ENCODE measurements at places on chromosomes 13 and 19.
A peak's percentile ranks its signal among the peaks of the same experiment; 100 is the strongest.

DNA sequence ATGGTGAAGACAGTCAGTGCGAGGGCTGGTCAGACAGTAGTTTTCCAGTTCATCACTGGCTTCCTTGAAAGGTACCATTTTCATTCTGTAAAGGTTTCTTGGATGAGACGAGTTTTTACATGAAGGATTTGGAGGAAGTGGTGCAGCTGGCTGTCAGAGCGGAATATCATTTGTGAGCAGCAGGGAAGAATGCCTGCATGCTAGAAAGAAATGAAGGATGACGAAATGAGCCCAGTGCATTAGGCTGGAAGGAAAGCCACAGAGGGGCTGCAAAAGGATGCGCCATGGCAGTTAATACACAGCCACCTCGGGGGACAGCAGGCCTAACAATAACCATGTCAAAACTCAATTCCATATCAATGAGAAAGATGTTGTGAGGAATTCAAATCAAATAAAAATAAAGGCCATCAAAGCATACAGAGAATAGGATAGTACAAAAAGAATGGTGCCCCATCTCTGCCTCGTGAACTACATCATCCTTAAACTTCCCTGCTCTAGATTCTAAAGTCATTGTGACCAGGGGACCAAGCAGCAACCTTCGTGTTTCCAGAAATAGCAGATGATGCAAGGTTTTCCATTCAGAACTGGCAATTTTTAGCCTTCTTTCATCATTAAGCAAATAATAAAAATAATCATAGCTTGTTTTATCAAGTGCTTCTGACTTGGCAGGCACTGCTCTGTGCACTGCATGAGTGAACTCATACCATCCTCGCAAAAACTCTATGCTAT, 504.2 kb downstream of the RFC3 start:
- no peak for DNase-seq

- DNase-seq: no peak
These were observed 21.6 kb downstream of the ATP4B start for GRCh38 chr13:113636266-113636963.

DNA sequence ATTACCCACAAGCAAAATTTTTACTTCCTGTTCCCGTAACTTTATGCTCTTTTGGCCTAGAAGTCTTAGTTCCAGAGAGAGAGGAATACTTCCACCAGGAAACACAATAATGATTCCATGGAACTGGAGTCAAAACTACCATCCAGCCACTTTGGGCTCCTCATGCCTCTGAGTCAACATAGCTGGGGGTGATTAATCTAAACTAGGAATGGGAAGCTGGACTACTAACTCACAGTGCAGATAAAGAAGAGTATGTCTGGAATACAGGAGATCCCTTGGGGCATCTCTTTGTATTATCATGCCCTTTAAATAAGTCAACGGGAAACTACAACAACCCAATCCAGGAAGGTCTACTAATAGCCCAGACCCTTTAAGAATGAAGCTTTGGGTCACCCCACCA, 8.9 kb upstream of the ELF1 start:
- no peak for DNase-seq

DNA sequence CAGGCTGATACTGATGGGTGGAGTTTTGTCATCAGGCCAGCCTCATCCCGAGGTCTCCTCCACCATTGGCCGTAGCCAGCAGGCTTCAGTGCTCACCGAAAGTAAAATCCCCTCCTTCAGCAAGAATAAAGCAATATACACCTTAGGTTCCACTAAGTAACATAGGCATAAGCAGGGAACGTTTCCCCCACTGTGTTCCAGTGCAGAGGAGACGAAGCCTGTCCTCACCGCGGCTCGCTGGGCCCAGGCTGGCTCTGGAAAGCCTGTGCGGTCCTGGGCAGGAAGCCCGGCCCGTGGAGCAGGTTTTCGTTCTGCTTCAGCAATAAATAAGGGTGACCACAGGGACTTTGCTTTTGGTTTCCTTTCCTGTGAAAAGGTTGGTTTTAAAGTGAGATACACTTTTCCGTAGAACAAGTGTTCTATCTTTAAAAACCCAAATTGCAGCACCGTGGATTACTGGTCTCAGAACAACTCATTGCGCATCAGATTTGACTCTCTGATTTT, 16.3 kb upstream of the TEX29 start:
- DNase-seq: no peak

DNA sequence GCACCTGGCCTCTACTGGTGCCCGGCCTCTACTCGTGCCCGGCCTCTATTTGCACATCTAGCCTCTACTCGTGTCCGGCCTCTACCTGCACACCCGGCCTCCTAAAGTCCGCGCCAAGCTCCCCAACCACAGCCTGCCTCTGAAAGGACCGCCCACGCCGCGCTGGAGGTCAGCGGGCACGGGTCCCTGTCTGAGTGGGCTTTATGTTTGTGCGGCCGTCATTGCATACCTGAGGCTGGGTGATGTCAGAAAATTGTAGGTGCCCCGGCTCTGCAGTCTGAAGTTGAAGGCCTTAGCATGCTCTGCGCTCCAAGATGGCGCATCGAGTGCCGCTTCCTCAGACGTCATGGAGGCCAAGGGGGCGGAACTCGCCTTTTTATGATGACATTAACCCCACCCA, 1.1 kb downstream of the ZNF135 start:
- DNase-seq: no peak

DNA sequence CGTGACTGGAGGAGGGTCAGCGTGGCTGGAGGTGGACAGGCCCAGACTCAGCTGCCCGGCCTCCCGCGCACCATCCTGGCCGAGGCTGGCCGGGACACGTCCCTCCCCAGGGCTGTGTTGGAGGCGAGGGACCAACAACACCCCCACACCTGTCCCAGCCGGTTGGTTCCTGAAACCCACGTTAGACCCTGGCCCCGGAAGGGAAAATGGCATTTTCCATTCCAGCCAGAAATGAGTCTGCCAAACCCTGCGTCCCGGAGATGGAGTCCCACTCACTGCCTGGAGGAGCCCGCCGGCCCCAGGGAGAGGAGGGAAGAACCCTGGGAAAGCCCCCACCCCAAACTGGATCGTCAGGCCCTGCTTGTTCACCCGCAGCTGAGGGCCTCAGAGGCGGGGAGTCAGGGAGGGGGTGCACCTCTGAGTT, 4.8 kb upstream of the WDR18 start:
- no peak for DNase-seq

- DNase-seq: no peak
These were observed 103.9 kb upstream of the DIAPH3 start for GRCh38 chr13:60267498-60268202.

- DNase-seq: no peak
These were observed 103.2 kb downstream of the GADD45B start for GRCh38 chr19:2578901-2579677.

- DNase-seq: no peak
These were observed 2.2 kb upstream of the IRS2 start for GRCh38 chr13:109788372-109789111.

- DNase-seq: no peak
These were observed 1131.3 kb upstream of the ATXN8OS start for GRCh38 chr13:68976287-68976686.

- no peak for DNase-seq
These were observed 96.1 kb downstream of the ZMYM2 start for GRCh38 chr13:20054586-20054985.

GRCh38 chr19:52453324-52454094, at the start of gene ZNF578:
Gene ZNF578, plus strand, starts transcription at chr19:52453553. Its CDS starts 48,293 bp downstream, at chr19:52501846.
- no peak for DNase-seq

DNA sequence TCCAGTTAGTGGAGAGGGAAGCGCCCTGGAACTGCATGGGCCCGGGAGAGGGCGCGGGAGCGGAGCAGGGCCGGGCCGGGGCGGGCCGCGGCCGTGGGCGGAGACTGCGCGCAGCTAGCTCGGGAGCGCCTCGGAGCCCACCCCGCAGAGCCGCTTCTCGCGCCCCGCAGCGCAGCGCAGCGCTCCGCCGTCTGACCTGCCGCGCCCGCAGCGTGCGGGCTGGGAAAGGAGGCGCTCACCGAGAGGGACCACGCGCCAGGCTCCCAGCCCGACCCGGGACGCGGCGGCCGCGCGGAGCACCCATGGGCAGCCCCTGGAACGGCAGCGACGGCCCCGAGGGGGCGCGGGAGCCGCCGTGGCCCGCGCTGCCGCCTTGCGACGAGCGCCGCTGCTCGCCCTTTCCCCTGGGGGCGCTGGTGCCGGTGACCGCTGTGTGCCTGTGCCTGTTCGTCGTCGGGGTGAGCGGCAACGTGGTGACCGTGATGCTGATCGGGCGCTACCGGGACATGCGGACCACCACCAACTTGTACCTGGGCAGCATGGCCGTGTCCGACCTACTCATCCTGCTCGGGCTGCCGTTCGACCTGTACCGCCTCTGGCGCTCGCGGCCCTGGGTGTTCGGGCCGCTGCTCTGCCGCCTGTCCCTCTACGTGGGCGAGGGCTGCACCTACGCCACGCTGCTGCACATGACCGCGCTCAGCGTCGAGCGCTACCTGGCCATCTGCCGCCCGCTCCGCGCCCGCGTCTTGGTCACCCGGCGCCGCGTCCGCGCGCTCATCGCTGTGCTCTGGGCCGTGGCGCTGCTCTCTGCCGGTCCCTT, at the start of gene MLNR:
MLNR (plus strand) TSS at position 303 of the 820 bp plus-strand sequence; CDS start at position 303, 0 bp downstream.
- DNase-seq: peak; percentile 30

GRCh38 chr13:102944821-102945220, 99.0 kb downstream of the ERCC5 start:
- no peak for DNase-seq

- no peak for DNase-seq
These were observed 753 bp downstream of the ZNF235 start for GRCh38 chr19:44303976-44304568.

- DNase-seq: no peak
These were observed 59.9 kb upstream of the SLAIN1 start for GRCh38 chr13:77637588-77637987.

GRCh38 chr19:3346677-3347353, 19.6 kb upstream of the NFIC start:
- no peak for DNase-seq

DNA sequence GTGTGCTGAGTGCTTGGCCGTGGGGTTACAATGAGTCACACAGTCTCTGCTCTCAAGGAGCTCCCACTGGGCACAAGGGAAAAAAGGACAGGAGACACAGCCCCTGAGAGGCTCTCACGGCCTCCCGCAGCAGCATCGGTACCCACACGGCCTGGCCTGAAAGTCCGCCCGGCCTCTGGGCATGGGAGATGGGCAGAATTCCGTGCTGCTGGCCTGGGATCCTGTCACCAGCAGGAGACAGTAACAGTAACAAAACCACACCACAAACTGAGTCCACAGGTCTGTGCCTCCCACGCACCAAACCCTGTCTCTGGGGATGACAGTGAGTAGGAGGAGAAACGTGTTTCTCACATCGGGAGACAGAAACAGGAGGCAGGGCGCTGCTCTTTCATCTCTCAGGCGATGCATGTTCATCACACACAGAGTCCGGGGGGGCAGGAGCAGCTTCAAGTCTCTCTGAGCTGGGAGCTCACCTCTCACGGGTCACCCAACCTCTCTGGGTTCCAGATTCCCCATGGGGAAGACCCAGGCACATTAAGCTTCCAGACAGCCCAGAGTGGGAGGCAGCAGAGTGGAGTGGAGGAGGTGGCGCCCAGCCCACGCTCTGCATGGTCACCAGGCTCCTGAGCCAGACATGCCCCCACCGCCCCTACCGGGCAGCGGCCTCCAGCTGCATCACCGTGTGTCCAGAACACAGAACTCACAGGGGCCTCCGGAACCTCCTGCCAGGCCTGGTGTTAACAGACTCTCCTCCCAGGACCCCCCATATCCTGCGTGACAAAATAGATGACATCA, 124.7 kb upstream of the VSTM2B start:
- no peak for DNase-seq

DNA sequence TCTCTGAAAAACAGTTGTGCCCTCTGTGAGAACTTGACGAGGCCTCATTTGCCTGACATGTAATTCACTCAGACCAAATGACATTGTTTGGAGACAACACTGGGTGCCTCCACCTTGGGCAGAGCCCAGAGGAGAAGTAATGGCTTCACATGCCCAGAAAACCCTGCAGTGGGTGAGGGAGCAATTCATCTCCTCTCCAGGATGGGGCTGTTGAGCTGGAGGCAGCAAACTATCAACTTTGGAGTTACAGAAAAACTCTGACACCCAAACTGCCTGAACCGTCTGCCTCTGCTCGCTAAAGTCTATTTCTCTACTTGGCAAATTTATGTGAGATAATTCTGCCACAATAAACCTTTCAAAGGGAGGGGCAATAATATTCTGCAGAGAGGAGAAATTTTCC, 146.9 kb downstream of the DCLK1 start:
- DNase-seq: no peak

GRCh38 chr19:5364674-5365073, 24.1 kb upstream of the PTPRS start:
- DNase-seq: no peak

DNA sequence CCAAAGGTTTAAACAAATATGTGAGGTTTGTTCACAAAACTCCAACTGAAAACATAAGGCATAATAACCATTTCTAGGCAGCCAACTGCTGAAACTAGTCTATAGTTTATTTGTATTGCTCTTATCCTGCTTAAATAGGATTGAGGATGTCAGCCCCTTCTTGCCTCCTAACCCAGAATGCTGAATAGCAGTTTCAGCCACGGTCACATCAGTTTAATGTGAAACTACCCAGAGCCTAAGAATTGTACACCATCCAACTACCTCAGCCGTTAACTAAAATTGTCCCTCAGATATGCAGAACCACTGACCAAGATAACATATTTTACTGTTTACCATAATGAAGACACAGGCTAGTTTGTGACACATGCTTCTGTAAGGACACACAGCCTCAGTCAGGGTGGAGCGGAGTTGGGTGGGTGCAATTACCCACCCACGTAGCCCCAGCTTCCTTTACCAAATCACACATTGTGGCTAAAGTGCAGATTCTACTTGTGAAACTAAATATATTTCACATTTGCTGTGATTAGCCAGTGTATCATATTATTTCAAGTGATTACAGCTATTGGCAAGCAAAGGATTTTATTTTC, 259.9 kb downstream of the EFNB2 start:
- DNase-seq: no peak

DNA sequence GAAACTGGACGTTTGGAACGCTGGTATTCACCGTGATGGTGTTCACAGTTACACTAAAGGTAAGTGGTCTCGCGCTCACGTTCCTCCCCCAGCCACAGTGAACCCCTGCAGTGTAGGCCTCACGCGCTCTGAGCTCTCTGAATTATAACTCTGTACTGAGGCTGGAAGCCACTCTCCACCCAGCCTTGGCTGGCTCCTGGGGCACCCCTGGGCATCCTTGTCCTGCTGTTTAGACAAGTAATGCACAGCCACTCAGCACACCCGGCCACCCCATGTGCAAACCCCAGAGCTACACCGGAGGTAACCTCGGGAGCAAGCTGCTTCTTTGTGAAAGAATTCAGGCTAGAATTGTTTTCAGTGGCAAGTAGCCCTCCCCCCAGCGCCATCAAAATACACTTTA, 97.3 kb upstream of the MCF2L start:
- no peak for DNase-seq

DNA sequence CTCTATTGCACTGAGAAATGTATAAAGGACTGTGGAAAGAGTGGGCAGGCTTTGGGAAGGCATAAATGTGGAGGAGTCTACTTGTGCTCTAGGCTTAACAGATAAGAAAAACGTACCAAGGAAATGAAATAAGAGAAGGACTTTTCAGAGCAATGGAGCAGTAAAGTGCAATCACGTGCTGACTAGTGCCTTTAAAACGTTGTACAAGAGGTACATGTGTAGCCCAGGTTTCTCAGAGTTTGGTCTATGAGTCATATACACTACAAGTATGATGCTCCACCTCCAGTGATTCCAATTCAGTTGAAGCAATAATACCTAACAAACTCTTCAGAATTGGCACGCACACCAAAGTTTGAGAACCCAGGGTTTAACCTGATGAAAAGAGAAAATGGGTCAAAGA, 13.4 kb upstream of the FNDC3A start:
- no peak for DNase-seq

Data from Kasumi-1 (cell line).